ENCODE measurements at places on chromosomes 6 and 20.

GRCh38 chr6:47934023-47934422 is 152.2 kb downstream of the OPN5 start:
- DNase-seq: no peak

- DNase-seq: no peak
Observed at GRCh38 chr20:45350217-45350616, 2.0 kb upstream of the SDC4 start.

GRCh38 chr20:31869673-31869941 is 720 bp downstream of the DUSP15 start:
- no peak for DNase-seq

GRCh38 chr6:2817903-2818443 is 23.7 kb downstream of the SERPINB1 start:
- no peak for DNase-seq

- DNase-seq: no peak
Observed at GRCh38 chr6:36914227-36914794, 28.6 kb downstream of the C6orf89 start.

Measured in NCI-H1105 treated with DMSO at 0.1 percent for 48 hours (cell line).